ENCODE measurements at places on chromosomes 13 and 19. TPM values are rescaled to one million over a fixed set of nuclear protein-coding genes. Genes with fewer than 3 reads are reported as not detected.

DNA sequence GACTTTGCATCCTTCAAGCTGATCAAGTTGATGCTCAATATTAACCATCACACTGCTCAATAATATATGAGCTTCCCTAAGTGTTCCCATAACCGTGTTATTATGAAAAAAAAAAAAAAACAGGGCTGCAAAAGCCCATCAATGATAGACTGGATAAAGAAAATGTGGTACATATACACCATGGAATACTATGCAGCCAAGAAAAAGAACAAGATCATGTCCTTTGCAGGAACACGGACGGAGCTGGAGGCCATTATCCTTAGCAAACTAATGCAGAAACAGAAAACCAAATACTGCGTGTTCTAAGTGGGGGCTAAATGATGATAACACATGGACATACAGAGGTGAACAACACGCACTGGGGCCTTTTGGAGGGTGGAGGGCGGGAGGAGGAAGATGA is 58.3 kb downstream of the CACNA1A start:
- DNase-seq, result no peak

GRCh38 chr13:20206065-20206697 is 13.4 kb upstream of the GJB2 start:
- no peak for DNase-seq

DNA sequence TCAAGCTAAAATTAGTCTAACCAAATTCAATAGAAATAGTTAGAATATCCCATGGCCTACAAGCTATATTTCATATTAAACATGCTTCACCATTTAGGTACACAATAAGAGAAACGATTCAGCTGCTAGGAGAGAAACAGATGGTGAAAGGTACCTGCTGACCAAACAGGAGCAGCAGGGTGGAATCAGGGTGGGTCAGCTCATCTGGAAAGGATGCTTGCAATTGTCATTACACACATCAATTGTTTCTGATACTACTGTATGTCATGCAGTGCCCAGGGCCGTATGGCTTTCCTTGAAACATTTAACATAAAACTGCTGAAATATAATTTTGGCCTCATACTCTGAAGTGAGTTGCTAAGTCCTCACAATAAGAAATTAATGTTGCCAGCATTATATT is 776.0 kb downstream of the DACH1 start:
- DNase-seq, result no peak

- DNase-seq, result no peak
These were observed 2.8 kb downstream of the MYH14 start for GRCh38 chr19:50206191-50206590.

- no peak for DNase-seq
These were observed 28.4 kb upstream of the ENOX1 start for GRCh38 chr13:43815204-43815603.

GRCh38 chr13:113975416-113975815 is 1.5 kb upstream of the C13orf46 start:
- no peak for DNase-seq

GRCh38 chr13:47480121-47480520 is 521.0 kb downstream of the SUCLA2 start:
- no peak for DNase-seq

The ZNF829 gene
- 4.8 TPM for total RNA-seq

The PCCA gene
- 50.4 TPM for total RNA-seq
